ENCODE measurements at places on chromosomes 12 and 14.

DNA sequence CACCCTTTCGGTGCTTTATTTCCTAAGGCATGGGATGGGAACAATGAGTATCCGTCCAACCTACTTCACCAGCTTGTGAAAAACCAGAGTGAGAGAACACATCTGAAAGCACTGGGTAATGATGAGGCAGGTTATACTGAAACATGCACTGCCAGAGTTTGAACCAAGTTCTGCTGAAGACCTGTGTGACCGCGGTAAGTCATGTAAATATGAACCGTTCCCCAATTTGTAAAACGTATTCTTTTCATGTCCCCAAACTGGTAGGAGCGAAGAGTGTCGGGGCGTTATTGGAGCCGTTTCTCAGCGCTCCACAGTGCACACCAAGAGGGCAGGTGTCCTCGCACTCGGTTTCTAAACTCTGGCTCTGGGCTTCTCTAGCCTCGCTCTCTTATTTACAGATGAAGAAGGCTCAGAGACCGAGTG lies 788 bp upstream of the NGDN start:
- no peak for DNase-seq

DNA sequence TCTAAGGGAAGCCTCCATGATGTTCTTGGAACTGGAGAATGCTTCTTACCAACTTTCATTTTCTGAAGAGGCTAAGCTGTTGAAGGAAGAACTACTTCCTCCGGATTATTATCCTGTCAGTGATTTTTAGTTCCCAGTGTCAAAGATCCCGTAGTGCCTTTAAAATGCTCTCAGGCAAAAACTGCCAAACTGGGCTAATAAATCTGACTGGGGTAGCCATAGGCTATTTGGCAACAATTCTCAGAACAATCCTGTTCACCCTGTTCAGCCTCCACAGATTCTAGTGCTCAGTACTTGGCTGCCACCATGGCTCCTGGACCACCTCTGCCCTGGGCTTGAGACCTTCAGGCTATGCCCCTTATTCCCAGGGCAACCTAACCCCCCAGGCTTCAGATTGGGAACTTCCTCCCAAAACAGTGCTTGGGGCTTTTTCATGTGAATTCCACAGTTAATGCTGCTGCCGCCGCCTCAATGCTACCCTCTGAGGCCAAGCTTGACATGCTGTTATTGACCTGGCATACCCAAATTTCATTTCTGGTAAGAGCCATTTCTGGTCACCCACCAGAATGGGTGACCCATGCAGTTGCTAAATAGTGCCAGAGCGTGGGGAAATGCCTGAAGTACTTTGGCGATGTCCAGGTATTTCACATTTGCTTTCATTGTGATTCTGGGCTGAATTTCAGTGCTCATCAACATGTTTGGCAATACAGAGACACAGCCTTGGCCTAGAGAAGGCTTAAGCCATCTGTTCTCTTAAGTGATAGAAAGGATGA lies 110.0 kb upstream of the ARHGAP5 start:
- DNase-seq: no peak

- DNase-seq: no peak
Observed at GRCh38 chr12:108689314-108690190, 41.8 kb downstream of the CORO1C start.

DNA sequence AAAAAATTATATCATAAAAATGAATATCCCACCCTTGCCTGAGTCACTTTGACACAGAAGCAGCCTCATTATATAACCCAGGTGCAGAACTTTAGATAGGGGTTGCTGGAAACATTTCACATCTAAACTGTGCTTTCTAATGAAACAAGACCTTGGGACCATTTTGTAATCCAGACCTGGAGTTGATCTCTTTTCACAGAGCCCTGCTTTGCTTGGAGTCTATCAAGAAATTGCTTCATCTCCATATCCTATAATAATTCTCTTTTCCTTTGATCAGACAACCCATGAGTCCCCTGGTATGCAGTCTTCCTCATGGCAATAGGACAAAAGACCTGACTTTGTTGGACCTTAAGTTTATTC lies 76.3 kb downstream of the HSD17B6 start:
- no peak for DNase-seq

GRCh38 chr12:103960616-103961227 lies 5.0 kb upstream of the TDG start:
- no peak for DNase-seq

DNA sequence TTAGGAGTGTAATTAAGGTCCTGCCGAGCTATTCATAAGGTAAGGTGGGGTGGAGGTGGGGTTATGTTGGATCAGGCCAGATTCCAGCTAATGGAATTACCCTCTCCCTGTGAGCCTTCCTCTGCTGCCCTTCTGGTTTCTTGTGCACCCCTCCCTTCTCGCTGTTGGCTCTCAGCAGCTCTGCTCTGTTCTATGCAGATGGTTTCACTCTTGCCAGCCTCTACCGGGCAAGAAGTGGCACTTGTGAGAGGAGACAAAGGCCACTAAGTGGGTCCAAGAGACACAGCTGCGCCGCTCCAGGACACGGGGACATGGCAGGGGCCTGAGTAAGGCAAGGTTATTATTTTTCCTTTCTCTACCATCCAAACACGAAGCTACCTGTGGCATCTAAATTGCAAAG lies 334.4 kb downstream of the EMP1 start:
- DNase-seq: no peak

DNA sequence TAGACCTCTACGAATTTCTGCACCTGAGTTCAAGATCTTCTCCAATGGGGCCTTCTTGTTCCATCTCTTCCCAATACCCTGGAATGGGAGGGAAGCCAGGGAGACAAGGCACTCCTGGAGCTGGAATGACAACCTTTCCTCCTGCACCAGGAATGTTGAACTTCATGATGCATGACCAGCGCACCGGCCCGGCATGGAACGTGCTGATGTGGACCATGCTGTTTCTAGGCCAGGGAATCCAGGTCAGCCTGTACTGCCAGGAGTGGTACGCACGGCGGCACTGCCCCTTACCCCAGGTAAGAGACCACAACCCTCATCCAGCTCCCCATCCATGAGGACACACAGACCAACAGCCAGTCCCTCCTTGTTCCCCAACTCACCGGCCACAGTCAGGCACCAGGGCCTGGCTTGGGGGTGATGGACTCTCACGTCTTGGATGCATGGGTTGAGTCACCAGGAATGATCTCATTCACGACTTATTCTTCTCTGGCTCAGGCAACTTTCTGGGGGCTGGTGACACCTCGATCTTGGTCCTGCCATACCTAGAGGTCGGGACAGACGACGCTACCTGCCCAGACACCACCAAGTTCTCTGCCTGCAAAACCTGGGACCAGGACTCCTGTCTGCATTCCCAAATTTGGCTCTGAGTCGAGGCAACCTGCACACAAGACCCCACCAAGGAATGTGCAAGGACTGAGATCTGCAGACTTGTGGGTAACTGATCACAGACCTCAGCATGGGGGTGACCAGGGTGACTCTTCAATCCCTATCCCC lies 20.5 kb downstream of the SOAT2 start:
- no peak for DNase-seq

GRCh38 chr12:93664573-93665138 lies 12.5 kb upstream of the CRADD start:
- DNase-seq: no peak

- DNase-seq: no peak
Observed at GRCh38 chr12:106276032-106276740, 26.3 kb upstream of the TCP11L2 start.

DNA sequence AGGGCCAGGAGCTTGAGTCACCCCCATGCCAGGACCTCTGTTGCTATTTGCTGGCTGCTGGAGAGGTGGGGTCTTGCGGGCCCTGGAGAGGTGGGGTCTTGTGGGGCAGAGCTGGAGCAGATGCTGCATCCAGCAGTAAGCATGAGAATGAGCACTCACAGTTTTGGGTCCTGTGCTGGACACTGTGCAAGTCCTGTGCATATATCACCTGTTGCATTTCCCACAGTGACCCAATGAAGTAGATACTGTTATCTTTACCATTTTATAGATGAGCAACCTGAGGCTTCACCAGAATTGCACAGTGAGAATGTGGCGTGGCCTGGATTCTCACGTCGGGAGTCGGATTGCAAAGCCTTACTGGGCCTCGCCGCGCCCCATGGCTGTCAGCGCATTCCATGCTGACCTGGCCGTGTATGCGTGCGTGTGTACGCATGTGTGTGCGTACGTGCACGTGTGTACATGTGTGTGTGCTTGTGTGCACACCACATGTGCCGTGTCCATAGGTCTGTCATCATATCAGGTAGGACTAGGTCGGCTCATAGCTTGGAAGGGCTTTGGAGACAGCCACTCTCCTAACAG lies 12.0 kb downstream of the COA8 start:
- no peak for DNase-seq

DNA sequence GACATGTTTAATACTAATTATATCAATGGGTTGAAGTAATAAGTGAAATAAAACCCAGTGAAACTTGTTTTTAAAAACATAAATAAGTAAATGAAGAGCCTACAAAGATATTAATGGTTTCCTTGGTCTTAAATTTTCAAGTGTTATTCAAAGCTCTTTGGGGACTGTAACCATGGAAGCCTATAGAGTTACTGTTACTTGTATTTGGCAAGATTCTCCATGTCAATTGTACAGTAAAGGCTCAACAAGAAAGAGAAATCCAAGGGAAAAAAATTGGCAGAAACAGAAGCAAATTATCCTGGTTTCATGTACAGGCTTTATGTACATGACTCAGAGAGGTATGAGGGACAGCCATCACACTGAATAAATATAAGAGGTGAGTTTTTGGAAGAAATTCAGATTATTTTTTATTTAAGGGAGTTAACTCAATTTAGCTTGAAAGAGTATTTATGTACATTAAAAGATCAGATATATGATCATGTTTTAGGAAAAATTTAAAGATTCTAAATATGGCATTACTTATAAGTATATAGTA lies 151.1 kb upstream of the HMGA2 start:
- DNase-seq: no peak

DNA sequence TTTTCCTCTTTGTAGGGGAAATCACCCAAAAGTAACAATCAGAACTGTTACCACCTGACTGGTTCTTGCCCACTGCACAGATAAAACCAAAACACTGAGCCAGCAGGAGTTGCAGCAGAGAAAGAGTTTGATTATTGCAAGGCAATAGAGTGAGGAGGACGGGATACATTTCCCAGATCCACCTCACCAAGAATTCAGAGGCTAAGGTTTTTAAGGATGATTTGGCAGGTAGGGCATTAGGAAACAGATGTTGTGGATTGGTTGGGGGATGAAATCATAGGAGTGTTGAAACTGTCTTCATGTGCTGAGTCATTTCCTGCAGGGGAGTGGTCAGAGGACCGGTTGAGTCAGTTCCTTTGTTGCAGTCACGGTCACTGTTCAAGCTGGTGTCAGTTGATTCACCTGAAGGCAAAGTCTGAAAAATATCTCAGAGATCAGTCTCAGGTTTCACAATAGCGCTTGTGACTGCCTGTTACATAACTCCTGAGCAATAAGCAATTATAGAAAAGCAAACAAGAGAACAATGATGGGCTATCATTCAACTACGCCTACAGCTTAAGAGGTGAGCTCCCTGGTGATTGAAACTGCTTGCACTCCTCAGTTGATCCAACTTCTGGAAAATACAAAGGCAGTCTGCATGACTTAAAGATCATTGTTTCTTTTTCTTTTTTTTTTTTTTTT lies 20.3 kb upstream of the AMN1 start:
- DNase-seq: no peak

DNA sequence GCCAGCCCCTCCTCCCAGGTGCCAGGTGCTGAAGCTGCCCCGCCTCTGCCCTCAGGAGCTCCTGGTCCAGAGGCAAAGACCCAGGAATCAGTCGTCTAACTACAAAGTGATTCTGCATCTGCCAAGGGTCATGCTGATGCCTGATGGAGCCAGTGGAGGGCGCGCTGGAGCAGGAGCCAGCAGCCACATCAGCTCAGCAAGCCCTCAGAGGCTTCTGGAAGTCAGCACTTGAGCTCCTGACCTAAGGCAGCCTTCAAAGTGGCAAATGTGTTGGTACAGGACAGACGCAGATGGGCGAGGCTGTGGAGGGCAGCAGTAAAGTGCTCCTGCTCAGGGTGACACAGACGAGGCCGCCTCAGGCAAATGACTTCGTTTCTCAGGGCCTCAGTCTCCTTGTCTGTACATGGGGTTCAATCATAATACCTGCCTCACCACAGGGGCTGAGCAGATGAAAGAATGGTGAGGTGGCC lies 10.9 kb downstream of the C12orf43 start:
- DNase-seq: peak; percentile 73

DNA sequence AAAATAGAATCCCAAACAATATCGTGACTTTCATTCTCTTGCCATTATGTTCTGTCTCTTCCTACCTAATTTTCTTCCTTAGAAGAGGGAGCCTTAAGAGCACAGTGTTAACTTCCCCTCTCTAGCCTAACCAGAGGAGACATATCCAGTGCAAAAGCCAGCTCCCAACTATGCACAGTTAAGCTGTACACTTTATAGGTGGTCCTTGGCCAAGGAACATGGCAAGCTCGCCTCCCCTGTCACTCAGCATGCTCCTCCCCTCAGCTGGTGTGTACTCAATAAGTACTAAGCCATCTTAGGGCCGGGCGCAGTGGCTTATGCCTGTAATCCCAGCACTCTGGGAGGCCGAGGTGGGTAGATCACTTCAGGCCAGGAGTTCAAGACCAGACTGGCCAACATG lies 255.1 kb upstream of the TMPO start:
- no peak for DNase-seq
